ENCODE measurements at places on chromosomes 1 and 21.
A peak's percentile ranks its signal among the peaks of the same experiment; 100 is the strongest.

GRCh38 chr1:223776075-223776814, 63.9 kb downstream of the CAPN2 start:
- DNase-seq: peak; percentile 74

DNA sequence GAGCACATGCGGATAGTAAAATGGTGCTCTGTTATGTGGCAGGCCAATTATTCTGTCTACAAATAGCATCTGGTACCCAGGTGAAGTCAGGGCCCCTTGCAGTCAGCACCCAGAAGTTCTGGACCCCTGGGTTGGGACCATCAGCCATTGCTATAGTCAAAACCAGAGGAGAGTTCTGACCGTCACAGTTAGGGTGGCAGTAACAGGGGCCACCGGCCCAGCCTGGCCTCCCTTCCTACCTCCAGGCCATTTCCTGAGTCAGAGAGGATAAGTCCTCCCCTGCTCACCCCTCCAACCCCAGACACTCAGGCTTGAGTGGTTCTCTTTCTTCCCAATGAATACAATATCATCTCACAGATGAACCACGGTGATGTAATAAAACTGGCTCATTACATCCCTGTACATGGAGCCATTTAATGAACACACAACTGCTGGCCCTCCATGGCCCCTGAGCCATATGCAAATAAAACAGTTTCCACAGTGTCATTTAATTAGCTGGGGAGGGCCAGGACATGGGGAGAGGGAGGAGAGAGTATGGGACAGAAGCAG, 673.6 kb downstream of the MATN1 start:
- no peak for DNase-seq

DNA sequence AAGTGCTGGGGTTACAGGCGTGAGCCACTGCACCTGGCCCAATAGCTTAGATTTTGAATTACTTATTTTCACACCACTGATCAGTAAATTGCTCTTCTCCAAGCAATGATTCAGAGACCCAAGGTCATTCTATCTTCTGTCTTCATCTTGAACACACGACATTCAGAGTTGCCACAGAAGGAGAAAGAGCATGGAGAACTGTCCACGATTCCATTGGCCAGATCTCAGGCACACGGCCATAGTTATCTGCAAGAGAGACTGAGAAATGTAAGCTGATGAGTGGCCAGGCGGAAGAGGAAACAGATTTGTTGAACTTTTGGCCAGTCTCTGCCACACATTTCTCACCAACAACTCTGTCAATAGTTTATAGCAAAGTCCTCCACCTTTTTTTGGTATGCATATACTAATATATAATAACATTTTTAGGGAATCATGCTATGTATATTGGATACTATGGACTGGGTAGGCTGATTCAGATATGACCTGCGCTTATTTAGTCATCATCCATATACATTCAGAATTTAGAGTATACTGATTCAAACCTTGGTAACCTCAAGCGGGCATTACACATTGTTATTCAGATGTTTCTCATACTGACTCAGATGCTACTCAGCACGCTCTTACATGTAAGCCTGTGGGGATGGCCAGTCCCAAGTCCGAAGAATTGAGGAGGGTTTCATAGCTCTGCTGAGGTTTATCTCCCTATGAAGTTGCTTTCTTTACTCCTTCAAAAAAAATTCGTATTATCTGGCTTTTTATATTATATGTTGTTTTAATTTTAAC, 25.5 kb upstream of the CAP1 start:
- no peak for DNase-seq

DNA sequence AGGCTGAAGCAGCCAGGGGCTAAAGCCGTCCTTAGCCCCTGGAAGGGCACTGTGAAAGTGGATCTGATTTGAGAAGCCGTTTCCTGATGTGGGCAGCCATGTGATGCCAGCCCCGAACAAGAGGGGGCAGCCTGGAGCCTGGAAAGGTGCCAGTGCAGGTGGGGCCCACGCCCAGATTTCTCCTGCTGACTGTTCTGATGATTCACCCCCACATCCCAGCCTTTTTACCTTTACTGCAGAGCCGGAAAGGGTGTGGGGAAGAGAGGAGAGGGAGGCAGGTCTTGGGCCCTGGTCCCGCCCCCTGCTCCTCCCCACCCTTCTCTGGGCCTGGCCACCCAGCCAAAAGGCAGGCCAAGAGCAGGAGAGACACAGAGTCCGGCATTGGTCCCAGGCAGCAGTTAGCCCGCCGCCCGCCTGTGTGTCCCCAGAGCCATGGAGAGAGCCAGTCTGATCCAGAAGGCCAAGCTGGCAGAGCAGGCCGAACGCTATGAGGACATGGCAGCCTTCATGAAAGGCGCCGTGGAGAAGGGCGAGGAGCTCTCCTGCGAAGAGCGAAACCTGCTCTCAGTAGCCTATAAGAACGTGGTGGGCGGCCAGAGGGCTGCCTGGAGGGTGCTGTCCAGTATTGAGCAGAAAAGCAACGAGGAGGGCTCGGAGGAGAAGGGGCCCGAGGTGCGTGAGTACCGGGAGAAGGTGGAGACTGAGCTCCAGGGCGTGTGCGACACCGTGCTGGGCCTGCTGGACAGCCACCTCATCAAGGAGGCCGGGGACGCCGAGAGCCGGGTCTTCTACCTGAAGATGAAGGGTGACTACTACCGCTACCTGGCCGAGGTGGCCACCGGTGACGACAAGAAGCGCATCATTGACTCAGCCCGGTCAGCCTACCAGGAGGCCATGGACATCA, at the start of gene SFN:
Gene SFN (plus strand): TSS at position 369 of the 904 bp plus-strand sequence. CDS start 64 bp downstream, at position 433.
- no peak for DNase-seq

DNA sequence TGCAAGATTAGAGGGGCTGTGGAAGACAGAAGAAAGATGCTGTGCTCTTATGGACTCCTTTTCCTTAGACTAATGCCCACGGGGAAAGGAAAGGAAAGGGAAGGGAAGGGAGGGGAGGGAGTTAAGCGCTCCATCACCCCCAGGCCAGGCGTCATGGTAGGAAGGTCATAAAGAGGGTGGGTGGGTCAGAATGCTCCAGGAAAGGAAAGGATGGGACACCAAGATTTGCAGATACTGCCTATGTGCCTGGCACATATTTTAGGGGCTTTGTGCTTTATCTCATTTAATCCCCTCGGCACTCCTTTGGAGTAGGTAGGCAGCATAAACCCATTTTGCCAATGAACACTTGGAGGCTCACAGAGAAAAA, 41.4 kb downstream of the MAB21L3 start:
- no peak for DNase-seq

DNA sequence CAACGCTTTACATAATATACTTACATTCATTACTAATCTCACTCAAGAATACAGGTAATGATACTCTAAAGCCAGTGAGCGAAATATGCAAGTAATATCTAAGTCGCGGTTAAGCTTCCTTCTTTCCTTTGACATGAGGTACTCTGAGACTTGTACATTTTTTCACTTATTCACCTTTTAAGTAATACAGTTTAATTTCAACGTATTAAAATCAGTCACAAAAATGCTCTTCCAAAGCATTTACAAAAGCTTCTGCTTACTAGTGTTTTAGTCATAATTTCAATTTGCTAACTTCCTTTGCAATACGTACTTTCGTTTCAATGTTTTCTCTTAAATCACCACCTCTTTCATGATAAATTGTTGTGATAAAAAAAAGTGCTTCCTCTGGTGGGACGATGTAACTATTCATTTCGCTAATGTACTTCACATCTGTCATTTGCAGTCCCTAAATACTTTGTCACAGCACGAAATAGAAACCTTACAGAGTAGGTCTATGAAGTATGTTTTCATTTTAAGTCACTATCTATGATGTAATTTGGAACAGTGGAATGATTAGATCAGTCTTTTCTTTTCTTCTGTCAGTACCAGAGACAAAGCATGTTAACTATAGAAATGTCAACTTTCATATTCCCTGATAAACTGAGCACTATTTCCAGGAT, 34.0 kb upstream of the ADGRL4 start:
- DNase-seq: no peak

DNA sequence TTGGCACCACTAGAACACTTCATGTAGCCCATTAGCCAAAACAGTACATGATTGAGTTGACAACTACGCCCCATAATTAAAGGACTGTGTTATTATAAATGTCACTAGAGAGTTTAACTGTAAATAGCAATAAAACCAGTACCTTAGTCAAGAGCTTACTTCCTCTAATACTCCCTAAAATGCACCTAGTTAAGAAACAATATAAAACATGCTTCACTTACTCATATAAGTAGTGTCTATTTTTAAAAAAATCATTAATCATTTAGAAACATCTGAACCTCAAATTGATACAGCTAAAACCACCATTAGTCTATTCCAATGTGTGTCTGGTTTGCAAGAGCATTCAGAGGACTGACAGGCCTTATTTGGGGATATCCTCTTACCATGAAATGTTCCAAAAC, 25.3 kb downstream of the PTP4A2 start:
- no peak for DNase-seq

DNA sequence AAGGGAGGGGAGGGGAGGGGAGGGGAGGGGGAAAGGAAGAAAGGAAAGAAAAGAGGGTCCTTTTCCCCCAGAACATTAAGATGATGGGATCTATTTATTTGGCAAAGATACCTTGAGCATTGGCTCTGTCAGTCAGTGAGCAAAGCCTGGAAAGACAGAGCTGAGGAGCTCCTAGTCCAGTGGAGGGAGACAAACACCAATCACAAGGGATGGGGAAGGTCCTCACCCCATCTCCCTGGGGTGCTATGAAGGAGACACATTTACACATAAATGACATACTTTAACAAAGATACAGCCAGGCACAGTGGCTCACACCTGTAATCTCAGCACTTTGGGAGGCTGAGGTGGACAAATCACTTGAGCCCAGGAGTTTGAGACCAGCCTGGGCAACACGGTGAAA, 154.9 kb upstream of the TIAM1 start:
- no peak for DNase-seq

DNA sequence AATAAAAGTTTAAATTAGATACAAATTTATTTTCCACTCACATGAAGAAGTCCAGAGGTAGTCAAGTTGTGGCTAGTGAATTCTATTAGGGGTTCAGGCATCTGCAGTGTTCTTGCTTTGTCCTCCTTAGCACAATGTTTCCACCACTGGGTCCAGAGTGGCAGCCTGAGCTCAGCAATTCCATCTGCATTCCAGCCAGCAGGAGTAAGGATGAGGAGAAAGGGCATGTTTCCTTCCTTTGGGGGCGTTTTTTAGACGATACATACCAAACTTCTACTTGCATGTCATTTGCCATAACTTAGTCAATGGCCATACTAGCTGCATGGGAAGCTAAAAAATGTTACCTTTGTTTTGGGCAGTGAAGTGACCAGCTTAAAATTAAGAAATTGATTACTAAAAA, 98.5 kb upstream of the VANGL1 start:
- DNase-seq: no peak

- no peak for DNase-seq
Observed at GRCh38 chr1:185291159-185291558, 25.9 kb downstream of the IVNS1ABP start.

GRCh38 chr1:220887520-220888416, 8.5 kb downstream of the HLX start:
- no peak for DNase-seq

- no peak for DNase-seq
Observed at GRCh38 chr1:222991908-222992307, 151.1 kb downstream of the TLR5 start.

- no peak for DNase-seq
Observed at GRCh38 chr1:93704052-93704451, 22.4 kb upstream of the BCAR3 start.

GRCh38 chr1:1618396-1619068, 3.2 kb downstream of the MIB2 start:
- DNase-seq: no peak

DNA sequence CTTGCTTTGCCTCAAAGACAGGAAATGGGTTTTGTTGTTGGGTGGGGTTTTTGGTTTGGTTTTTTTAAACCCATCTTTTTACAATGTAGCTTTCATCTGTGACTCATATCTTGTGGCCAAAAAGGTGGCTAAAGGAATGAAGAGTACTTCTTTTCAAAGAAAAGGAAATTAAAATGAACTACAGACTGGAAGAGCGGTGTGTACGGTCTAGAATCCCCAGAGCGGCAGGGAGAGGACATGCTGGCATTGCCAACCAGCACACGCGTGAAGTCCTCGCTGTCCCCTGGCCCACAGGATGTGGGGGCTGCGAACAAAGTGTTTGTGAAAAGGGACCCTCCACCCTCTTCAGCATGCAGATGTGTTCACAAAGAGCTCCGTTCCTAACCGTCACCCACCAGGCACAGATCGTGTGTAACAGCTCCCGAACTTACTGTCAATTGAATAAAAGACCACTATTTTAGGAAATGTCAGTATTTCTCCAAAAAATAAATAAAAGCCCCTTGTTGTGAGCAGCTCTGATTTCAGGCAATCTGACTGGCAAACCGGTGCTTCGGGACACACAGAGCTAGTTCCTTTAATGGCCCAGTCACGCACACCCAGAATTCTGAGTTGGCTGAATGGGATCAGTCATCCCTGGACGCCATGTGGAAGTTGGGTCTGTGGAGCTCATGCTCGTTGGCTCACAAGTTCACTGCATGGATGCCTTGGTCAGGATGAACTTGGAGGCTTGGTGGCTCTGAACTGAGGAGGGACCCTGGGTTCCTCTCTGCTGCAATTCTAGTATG, 602.9 kb downstream of the NPHP4 start:
- no peak for DNase-seq

GRCh38 chr1:180926164-180926981, 13.7 kb downstream of the KIAA1614 start:
- peak; percentile 83 for DNase-seq

DNA sequence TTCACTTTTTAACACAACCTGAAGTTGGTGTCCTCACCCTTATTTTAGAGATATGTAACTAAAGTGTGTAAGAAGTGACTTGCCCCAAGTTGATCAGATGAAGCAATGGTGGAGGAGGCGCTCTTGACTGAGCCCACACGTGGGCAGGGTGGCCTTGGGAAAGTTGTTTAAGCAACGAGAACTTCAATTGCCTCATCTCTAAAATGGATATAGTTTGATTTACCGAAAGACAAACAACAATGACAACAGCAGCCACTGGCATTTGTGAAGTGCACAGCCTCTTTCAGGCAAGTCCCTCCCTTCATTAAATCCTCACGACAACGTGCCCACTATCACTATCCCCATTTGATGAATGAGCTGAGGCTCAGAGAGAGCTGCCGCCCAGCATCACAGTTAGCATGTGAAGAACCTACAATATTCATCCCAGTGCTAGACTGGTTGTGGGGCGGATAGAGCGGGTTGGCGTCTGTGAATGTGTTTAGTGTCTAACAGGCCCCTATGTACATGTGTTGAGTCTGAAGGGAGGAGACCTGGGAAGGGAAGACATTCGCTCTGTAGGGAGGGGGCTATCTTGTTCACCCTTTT, 3.0 kb downstream of the IL22RA1 start:
- no peak for DNase-seq

- no peak for DNase-seq
Observed at GRCh38 chr1:47817861-47818260, 179.3 kb downstream of the TRABD2B start.

GRCh38 chr1:203144661-203145060, 17.1 kb downstream of the ADORA1 start:
- peak; percentile 69 for DNase-seq

- no peak for DNase-seq
Observed at GRCh38 chr1:24383381-24383940, 30.1 kb downstream of the STPG1 start.

DNA sequence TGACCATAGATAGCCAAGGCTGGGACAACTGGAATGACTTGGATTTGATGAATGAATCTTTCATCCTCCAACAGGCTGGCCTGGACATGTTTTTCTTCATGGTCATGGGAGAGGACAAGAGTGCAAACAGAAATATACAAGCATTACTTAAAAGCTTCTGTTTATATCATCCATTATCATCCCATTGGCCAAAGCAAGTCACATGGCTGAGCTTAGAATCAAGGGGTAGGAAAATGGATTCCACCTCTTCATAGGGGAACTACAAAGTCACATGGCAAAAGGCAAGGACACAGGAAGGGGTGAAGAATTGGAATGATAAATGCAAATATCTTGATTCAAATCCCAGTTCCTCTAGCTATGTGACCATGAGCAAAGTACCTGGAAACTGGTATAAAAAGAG, 90.2 kb upstream of the BARHL2 start:
- no peak for DNase-seq
